Kidney (tissue), 22 donors: ENCODE measurements at places on chromosomes 5 and 9.

GRCh38 chr9:120915854-120916470, 10.6 kb downstream of the TRAF1 start:
- H3K27ac ChIP-seq = no peak overlapping the region
- no peaks in the 10 kb centered on the region for H3K36me3 ChIP-seq
- no peaks in the 10 kb centered on the region for H3K27me3 ChIP-seq
- no peak for DNase-seq
- H3K4me3 ChIP-seq = no peak overlapping the region

DNA sequence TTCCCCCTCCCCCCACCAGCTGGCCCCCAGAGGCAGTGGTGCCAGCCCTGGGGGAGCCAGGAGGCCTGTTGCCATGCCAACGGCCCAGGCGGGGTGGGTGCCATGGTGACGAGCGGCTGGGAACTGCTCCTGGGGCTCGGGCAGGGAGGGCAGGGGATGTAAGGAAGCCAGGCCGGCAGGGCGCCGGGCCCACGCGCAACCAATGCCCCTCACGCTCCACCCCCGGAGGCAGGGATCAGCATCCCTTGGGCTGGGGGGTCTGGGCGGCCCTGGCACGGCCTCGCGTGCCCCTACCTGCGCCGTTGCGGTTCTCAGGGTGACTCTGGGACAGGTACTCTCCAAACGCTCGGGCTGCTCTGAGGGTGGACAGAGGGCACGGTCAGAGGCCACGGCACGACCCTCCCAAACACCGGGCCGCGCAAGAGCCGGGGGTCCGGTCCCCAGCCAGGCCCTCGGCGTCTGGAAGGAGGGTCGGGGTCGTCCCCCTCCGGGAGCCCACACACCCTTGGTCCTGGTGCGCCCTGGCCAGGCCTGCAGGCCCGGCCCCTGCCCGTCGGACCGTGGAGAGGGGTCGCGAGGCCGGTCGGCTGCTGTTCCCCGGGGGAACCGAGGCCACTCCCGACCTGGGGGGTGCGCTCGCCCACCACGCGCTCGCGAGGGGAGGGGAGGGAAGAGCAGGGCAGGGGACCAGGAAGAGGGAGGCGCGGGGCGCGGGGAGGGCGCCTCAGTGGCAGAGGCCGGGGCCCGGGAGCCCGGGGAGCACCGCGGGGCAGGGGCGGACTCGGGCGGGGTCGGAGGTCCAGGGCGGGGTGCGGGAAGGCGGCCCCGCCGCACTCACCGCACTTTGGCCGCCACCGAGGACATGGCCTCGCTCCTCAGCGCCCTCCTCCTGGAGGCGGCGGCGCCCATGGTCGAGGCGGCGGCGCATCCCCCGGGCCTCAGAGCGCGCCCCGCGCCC, 661 bp downstream of the NSMF start:
- DNase-seq = peak; percentile 49
- no peaks in the 10 kb centered on the region for H3K36me3 ChIP-seq
- peaks cover 7% of the 10 kb centered on the region for H3K4me1 ChIP-seq
- H3K27me3 ChIP-seq = no peaks in the 10 kb centered on the region
- peak overlapping the region; percentile 43 for H3K27ac ChIP-seq

GRCh38 chr5:174606646-174607045, 117.7 kb upstream of the MSX2 start:
- H3K4me1 ChIP-seq = no peaks in the 10 kb centered on the region
- H3K36me3 ChIP-seq = no peaks in the 10 kb centered on the region
- H3K4me3 ChIP-seq = no peak overlapping the region
- H3K27me3 ChIP-seq = no peaks in the 10 kb centered on the region

DNA sequence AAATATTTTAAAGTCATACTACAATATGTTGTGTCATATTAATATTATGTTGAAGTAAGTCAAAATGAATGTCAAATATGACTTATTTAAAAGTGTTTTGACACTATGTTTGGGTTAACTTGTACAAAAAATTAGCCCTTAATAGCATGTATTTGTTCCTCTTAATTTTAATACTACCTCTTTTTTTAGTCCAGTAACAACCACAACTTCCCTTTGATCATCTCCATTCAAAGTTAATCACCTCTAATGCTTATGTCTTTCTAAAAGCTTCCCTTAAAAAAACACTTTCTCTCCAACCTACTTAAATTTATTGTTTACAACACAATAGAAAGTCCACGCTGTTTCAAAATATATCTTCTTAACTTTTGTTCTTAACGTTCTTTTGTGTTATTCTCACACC, 9.6 kb downstream of the SLCO4C1 start:
- no peaks in the 10 kb centered on the region for H3K36me3 ChIP-seq
- no peak for DNase-seq
- H3K27ac ChIP-seq = no peak overlapping the region
- no peaks in the 10 kb centered on the region for H3K27me3 ChIP-seq
- H3K4me3 ChIP-seq = no peak overlapping the region
- peaks cover 3% of the 10 kb centered on the region for H3K4me1 ChIP-seq
